ENCODE measurements at places on chromosomes 7 and 10.

- DNase-seq: no peak
These were observed 347.8 kb upstream of the NFE2L3 start for GRCh38 chr7:25804154-25804553.

GRCh38 chr10:33416209-33416608 is 81.7 kb upstream of the NRP1 start:
- no peak for DNase-seq

- DNase-seq: no peak
These were observed 25.0 kb upstream of the CALN1 start for GRCh38 chr7:72437061-72437585.

DNA sequence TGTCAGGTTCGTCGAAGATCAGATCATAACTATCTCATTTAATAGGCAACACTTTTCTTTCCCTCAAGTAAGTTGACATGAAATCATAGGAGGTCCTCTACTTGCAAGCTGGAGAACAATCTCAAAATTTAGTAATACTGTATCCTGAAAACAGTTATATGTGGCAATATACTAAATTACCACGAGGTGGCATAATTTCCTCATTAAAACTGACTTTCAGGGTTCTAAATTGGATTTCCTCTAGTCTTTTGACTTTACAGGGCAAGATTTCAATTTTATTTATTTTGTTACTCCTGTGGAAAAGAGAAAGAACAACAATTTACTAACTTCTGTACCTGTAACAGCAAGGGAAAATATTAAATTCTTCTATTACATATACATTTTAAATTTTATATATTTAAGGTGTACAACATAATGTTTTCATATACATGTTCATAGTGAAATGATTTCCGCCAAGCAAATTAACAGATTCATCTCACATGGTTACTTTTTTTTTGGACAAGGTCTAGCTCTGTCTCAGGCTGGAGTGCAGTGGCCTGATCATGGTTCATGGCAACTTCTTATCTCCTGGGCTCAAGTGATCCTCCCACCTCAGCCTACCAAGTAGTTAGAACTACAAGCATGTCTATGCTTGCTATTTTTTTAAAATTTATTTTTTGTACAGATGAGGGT is 53.4 kb upstream of the CYP2C18 start:
- no peak for DNase-seq

GRCh38 chr10:69445041-69445440 is 6.2 kb upstream of the TSPAN15 start:
- DNase-seq: no peak

DNA sequence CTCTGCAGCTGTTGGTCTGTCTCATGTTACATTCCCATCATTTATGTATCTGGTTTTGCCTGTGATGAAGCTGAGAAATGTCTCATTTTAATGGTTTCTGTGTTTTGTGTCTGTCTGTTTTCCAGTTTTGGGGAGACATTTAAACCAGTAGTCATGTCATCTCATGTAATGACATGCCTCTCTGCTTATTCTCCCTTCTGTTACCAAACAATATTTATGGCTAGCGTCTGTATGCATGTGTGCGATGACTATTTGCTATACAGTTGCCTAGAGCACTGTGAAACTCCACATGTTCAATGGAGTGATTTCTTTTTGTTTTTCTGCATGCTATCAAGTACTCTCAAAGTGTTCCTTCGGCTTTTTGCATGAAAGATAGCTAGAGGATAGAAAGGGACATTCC is 132.0 kb downstream of the ST7 start:
- no peak for DNase-seq
